ENCODE measurements at places on chromosomes 11 and 22.

GRCh38 chr22:24285245-24285644, 14.6 kb downstream of the SPECC1L start:
- DNase-seq: no peak

GRCh38 chr11:60946601-60947264, 5.2 kb downstream of the SLC15A3 start:
- DNase-seq: no peak

- DNase-seq: no peak
These were observed 6.1 kb downstream of the LSP1 start for GRCh38 chr11:1859004-1859403.

DNA sequence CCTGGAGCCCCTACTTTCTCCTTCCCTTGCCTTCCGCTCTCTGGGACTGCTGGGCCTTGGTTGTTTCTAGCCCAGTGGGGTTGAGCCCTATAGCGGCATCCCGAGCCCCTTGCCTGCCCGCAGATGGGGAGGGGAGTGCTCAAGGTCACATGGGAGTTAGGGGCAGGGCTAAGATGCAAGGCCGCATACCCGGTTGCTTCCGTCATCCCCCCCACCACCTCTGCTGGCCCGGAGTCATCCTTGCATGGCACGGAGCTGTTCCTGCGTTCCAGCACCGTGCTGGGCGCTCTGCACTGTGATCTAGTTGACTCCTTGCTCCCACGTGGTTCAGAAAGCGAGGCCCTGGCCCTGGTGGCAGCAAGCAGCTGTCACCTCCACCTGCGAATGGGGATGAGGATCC, 18.0 kb downstream of the FLRT1 start:
- no peak for DNase-seq

- DNase-seq: peak; percentile 64
These were observed 9.9 kb downstream of the KCNQ1OT1 start for GRCh38 chr11:2689651-2690575.

- peak; percentile 65 for DNase-seq
These were observed 953 bp upstream of the LRP5 start for GRCh38 chr11:68311160-68312116.

DNA sequence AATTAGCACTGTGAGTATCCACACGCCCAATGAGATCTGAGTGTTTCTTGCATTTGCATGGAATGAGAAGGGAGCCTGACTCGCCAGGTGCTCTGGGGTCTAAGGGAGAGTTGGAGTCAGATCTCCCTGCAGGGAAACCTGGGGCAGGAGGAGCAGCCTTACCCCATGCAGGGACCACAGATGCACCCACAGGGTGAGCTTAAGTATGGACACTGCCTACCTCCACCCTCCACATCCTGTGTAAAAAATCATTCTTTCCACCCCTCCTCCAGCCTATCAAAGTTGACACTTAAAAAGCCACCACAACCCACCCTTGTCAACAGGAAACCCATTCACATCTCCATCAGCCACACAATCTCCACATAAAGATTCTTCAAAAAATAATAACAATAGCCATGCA, 67.0 kb upstream of the IGLL5 start:
- DNase-seq: no peak

- no peak for DNase-seq
These were observed 93.3 kb upstream of the VPREB1 start for GRCh38 chr22:22151308-22151707.

- DNase-seq: no peak
These were observed 74.0 kb upstream of the MYOD1 start for GRCh38 chr11:17645190-17645970.

DNA sequence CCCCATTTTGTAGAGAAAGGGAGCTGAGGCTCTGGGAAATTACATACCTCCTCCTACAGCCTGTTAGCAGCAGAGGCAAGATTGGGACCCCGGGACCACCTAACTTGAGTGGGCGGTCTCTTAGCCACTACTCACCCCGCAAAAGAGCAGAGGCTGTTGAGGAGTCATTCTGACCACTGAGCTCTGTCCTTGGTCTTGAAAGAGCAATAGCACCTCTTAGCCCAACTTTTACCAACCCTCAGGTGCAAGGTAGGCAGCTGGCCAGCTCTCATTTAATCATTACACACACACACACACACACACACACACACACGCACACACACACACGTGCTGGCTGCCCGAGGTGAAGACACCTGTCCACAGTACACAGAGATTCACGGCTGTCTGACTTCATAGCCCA, 115.8 kb upstream of the ASPHD2 start:
- no peak for DNase-seq

DNA sequence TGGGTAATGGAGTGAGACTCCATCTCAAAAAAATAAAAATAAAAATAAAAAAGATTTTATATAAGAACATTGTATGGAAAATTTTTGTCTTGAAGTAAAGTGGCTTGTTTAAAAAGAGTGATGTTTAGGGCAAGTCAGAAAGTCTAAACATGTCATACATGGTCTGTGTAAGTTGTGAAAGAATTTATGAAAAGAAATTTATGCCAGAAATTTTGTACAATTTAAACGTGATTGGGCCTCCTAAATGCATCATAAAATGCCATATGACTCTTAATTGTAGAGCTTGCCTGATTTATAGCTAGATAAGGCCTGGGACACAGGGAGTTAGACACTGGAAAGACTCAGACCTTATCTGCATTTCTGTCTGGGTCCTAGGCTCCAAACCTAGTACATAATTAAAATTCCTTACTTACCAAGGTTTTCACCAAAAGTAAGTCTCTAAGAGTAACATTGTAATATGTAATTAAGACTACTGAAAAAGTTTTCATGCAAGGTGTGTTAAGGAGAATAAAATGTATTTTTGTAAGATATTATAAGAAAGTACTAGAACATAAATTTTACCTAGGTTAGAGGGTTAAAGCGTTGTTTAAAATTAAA, 110.5 kb downstream of the AASDHPPT start:
- no peak for DNase-seq

DNA sequence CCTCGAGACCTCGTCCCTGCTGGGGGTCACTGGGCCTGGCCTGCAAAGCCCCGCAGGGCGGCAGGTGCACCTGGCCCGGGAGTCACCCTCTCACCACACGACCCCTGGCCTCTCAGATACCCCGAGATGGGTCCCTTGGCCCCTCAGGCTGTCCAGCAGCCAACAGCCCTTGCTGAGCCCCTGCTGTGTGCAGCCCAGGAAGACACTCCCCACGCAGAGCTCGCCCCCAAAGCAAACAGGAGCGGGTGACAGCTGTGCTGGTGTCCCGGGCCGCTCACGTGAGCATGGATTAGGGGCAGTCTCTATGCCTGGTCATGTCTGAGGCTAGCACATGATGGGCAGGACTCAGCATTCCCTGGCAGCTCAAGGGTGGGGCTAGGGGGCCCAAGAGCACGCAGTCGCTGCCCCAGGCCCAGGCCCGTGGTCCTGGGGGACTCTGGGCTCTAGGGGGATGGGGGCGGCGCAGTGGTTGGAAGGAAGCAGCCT, 31.3 kb downstream of the WNT7B start:
- DNase-seq: no peak

DNA sequence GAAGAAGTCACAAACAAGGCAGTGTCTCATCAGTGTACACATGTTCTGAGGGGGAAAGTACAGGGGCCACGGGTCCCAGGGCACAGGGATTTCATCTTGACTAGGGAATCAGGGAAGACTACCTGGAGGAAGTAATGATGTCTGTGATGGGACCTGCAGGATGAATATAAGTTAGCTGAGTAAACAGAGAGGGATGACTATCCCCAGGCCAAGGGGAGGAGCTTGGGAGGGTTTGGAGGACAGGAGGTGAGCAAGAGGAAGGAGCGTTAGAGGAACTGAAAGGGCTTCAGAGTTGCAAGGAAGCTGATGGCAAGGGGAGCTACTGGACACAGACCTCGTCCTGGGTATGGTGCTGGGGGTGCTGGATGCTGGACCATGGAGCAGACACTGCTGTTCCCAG, 56.4 kb downstream of the TRAF6 start:
- no peak for DNase-seq

GRCh38 chr22:44366372-44367300, 53.9 kb upstream of the SHISAL1 start:
- DNase-seq: peak; percentile 42

DNA sequence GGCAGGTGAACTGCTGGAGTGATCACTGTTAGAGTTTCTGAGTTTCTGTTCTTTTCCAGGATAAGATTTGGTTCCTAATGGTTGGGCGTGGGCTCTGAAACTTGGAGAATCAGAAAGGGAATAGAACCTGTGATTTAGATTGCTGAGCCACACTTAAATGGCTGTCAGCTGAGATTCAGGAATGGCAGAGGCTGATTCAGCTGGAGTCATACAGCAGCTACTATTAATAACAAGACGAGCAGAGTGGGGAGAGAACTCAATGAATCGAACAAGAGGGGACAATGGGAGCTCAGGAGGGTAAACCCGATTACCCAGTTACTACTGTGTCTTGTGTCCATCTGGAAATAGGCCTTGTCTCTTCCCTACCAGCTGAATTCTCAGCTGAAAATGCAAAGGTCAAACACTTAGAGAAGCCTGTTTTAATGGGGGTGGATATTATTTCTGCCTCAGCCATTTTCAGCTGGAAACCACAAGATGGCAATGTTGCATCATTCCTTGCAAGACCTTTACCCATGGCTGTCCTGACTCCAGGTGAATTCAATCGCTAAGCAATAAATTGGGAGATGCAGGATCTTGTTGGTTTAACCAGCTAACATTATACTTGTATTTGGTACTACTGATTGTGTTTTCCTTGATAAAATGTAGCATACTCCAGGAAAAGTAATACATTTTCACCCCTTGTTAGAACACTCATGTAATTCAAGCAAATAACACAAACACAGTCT, 104.5 kb upstream of the RAG2 start:
- no peak for DNase-seq

- no peak for DNase-seq
These were observed at the start of gene SCT for GRCh38 chr11:626475-627307. TSS of gene SCT (minus strand) at chr11:627181. CDS start at chr11:627143, 38 bp downstream.

- no peak for DNase-seq
These were observed 73.6 kb downstream of the DSCAML1 start for GRCh38 chr11:117723277-117724024.

GRCh38 chr11:43419460-43419859, 60.7 kb downstream of the TTC17 start:
- no peak for DNase-seq

DNA sequence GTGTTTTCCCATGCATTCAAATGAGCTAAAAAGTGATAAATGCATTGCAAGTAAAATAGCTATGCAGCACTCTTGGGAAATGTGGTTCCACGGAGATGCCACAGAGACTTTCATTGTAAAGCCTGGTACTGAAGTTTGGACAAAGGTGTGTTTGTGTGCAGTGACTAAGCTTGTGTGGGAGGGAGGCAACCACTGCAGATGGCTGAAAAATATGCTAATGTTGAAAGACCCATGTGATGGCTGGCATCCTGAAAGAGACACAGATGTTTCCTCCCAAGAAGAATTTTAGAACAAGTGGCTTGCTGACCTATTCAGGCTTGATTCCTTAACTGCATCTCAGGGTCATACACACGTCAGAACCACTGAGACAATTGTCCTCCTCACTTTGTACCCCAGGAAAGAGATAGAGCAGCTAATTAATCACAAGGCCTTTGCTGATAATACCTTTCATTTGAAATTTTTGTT, 73.8 kb downstream of the FAM76B start:
- no peak for DNase-seq

DNA sequence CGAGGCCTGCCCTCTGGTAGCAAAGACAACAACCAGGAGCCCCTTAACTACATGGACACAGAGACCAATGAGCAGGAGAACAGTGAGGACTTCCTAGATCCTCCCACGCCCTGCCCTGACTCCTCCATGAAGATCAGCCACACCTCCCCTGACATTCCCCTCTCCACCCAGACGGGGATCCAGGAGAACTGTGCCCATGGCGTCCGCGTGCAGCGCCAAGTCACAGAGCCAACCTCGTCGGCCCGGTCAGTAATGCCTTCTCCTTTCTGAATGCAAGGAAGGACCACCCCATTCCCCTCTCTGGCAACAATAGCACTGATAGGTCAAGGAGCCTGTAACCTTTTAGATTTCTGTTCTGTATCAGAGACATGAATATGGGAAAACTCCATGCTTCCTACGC, 51.4 kb downstream of the SYT9 start:
- DNase-seq: no peak

GRCh38 chr11:22666325-22666687, at the start of gene GAS2:
TSS of gene GAS2 (plus strand) at chr11:22666611. CDS start at chr11:22674870, 8,259 bp downstream.
- peak; percentile 84 for DNase-seq

GRCh38 chr11:86606836-86607481, 65.5 kb downstream of the ME3 start:
- no peak for DNase-seq

GRCh38 chr22:26432619-26433311, 3.7 kb downstream of the ASPHD2 start:
- no peak for DNase-seq

- no peak for DNase-seq
These were observed at the start of gene NLRP10 for GRCh38 chr11:7965386-7965785. TSS of gene NLRP10 (minus strand) at chr11:7965447. CDS start at chr11:7963495, 1,952 bp downstream.

DNA sequence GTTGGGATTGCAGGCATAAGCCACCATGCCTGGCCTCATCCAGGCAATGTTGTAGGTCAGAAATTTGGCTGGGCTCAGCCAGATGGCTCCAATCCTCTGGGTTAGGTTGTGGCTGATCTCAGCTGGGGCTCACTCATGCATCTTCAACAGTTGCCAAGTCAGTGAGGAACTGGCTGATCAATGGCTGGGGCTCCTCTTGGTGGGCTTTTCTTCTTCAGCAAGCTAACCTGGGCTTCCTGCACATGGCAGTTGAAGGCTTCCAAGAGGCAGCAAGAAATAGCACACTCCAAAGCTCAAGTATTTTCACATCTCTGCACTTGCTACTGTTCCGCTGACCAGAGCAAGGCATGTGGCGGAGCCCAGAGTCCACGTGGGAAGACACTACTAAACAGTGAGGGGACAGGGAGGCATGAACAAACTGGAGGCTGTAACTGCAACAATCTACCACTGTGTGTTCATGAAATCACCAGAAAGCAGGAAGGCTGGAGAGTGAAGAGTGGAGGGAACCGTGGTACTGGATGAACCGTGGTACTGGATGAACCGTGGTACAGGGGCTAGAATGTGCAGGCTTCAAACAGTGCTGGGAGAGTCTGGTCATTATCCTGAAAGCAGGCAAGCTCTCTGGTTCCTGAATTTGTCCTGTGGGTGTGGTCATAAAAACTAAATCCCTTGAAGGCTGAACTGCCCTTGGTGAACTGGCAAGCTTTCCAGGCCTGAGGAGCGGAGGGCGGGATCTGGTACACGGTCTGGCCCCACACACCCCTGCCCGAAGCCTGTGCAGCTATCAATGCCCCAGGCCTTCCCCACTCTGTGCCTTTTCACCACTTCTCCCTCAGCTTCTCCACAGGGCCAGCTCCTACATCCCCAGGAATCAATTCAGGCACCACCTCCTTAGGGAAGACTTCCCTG, 20.2 kb downstream of the CHST1 start:
- DNase-seq: no peak

GRCh38 chr22:47810505-47811500, 1048.4 kb downstream of the TBC1D22A start:
- DNase-seq: peak; percentile 41

All from left forelimb (tissue), 1 donor.